ENCODE measurements at places on chromosomes 5 and 9. TPM values are rescaled to one million over a fixed set of nuclear protein-coding genes. Genes with fewer than 3 reads are reported as not detected.

DNA sequence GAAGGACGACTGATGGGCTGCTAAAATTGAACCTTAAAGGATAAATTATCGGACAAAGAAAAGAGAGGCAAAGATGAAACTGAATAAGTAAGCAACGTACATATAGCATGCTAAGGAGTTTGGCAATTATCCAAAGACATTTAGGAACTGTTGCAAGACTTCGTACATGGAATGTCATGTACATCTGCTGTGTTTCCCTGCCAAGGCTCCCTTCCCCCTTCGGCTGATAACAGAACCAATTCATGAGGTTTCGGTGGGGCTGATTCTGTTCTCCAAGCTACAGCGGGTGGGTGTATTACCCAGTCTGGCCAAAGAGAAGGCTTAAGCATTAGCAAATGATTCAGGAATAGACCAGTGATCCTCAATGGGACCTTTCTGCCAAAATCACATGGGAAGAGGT lies 190.9 kb upstream of the FREM1 start:
- no peak for DNase-seq

GRCh38 chr5:31614151-31615020 lies 24.5 kb upstream of the PDZD2 start:
- peak; percentile 19 for DNase-seq

GRCh38 chr9:80926611-80927010 lies 762.7 kb downstream of the TLE1 start:
- DNase-seq = no peak

DNA sequence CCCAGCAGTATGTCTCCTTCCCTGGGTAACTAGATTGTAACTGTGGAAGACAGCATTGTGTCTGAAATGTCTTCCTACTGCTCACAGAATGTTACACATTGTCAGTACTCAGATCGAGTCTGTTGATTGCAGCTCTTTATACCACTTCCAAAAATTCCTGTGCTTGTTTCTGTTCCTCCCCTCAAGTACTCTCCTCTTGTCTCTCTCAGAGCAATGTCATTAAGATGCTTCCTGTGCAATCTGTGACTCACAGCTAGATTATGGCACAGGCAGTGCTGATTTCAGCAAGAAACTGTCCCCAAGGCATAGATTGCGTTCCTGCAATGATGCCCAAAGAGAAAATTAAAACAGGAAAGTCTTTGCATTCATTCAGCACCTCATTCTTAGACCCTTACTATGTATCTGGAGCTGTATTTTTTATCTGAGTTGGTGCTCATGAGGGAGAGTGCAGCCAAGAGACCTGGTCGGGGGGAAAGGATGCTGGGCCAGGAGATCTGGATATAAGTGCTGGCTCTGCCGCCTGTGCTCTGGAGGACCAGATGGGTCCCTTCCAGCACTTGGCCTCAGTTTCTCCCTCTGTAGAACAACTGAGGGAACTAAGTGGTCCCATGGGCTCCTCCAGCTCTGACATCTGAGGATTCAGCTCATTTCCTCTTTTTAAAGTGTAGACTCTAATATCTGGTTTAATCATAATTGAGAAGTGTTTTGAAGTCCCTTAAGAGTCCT lies 40.8 kb upstream of the GNPDA1 start:
- peak; percentile 73 for DNase-seq

The PDGFRB gene
- 0.52 TPM for total RNA-seq

Data from renal cortical epithelial cell (primary cell).